ENCODE measurements at places on chromosomes 12 and 14.

DNA sequence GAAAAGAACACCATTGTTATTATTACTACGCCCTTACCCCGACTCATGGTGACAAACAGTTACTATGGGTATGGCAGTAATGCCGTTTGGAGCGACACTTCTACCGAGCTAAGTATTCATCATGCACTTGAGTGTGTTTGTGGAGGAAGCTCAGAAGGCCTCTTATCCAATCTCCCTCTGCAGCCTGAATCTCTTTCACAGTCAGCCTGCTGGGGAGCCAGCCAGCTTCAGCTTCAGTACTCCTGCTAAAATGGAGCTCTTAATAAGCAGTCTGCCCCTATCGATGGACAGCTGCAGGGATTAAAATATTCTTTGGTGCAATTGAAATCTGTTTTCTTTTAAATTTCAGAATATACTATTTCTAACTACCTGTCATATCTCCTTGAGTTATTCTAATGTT is 24.7 kb upstream of the ATP5MC2 start:
- no peak for DNase-seq

- no peak for DNase-seq
Observed at GRCh38 chr12:81949841-81950308, 190.7 kb upstream of the PPFIA2 start.

DNA sequence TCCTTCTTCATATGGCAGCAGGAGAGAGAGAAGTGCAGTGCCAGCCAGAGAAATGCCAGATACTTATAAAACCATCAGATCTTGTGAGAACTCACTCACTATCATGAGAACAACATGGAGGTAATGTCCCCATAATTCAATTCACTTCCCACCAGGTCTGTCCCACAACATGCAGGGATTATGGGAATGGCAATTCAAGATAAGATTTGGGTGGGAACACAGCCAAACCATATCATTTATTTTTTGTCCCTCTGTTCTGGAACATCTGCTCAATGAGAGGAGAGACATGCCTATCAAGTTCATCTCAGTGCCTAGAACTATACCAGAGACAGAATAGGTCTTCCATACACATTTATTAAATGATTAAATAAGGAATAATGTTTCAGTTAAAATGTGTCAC is 543.5 kb downstream of the NRXN3 start:
- DNase-seq = no peak

DNA sequence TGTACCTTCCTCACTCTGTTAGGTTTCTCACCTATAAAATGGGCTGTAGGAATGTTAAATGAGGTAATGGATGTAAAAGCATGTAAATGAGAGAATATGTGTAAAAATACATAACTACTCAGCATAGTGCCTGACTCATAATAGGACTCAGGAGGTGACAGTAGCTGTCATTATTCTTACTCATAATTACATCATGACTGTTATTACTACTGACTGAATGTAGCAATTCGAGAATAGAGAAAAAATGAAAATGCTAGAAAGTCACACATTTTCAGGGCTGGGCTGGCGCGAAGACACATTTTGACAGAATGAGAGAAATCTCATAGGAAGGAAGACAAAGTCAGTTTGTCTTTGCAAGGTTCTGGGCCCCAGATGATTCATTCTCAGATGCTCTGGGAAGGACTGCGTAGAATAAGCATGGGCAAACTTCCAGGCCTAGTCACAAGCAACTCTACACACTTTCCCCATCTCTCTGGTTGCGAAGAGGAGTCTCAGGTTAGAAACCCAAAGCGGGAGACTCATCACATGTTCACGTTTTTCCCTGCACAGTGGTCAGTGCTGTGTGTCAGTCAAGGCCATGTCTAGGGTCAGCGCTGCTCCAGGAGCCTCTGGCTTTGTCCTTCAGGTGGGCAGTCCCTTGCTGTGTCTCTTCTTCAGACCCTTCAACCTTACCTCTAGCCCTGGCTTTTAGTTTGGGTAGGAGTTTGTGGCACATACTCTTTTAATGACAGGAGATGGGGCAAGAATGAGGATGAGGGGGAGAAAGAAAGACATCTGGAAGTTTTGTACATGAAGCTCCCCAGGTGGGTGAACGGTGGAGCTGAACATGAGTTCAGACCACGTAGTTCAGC is 8.4 kb downstream of the GPRC5A start:
- DNase-seq = no peak

- no peak for DNase-seq
Observed at GRCh38 chr12:99983456-99984258, 1.1 kb downstream of the ANKS1B start.

DNA sequence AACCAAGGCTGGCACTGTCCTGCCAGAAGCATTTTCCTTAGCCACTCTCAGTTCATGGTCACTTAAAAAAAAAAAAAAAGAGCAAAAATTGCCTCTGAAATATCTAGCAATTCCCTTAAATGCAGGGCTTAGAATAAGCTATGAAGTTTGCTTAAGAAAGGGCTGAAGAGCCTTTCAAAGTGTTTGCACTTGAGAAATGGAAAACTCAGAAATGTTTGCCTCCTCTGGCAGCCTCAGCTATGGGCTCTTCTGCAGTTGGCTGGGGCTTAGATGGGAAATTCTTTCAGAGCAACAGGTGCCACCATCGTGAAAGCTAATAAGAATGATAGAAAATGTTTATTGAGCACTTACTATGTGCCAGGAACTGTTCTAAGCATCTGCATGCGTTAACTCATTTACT is 48.5 kb upstream of the TSPAN11 start:
- DNase-seq = no peak

DNA sequence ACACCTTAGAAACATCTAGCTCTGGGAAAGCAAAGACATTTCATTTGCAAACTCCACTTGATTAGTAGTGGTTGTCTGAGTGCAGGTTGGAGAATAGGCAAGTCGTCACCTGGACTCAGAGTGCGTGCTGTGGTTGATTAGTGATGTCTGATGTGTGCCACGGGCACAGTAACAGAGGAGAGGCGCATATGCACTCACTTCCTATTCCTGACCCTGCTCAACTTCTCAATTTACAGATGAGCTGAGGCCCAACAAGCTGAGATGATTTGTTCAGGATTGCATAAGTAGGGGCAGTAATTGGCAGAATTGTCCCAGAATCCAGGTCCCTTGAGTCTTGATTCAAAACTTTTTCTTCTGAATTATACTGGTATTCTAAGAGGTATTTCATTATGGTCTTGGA is 44.9 kb downstream of the ADCK1 start:
- DNase-seq = no peak

GRCh38 chr14:50957296-50957695 is 13.0 kb upstream of the PYGL start:
- no peak for DNase-seq

DNA sequence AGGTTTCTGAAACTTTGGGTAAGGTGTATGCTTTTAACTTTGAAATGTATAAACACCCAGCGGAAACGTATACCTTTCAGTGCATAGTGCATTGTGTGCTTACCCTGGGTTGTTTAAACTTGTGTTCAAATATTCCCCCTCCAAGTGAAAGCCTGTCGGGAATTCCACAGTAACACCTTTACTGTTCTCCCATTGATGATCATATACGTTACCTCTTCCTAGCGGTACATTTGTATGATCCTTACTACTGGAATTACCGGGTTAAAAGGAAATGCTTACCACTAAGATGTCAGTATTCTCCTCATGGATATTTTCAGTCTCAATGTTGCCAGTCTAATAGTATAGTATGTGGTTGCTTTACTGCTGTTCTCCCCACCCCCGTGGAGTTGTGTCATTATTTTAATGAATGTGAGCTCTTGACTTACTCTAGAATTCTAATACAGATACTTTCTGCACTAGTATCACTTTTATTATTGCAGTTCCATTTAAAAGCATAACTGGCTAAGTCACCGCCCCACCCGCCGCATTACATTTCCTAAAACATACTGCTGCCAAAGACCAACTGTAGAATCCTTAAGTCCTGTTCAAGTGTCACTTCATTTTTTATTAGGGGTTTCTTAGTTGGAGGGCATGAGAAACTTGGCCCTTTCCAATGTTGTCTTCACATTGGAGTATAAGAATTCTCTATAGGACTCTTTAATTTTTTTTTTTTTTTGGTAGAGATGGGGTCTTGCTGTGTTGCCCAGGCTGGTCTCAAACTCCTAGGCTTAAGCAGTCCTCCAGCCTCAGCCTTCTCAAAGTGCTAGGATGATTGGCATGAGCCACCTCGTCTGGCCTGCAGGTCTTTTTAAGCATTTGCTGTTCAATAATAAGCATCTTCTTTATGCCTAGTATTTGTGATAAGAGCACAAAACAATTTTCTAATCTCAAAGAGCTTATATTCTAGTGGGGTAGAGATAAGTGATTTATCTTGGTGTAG is 24.9 kb downstream of the NUDT4 start:
- no peak for DNase-seq

GRCh38 chr14:76348898-76349297 is 27.0 kb upstream of the ESRRB start:
- no peak for DNase-seq

DNA sequence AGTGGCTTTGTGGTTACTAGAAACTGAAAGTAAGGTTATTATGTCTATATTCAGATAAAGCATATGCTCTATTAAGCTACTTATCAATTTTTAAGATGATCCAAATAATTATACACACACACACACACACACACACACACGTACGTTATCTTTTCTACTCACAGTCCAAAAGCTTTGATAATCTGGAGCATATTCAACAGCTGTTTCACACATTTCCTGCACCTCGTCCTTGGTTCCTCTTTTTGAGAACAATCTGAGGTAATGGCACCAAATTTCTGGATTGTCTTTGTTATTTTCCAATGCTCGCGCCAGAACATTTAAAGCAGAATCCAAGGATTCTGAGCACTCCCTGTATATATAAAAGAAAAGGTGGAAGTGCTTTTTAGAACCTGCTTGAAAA is 37.5 kb downstream of the ZFC3H1 start:
- no peak for DNase-seq

DNA sequence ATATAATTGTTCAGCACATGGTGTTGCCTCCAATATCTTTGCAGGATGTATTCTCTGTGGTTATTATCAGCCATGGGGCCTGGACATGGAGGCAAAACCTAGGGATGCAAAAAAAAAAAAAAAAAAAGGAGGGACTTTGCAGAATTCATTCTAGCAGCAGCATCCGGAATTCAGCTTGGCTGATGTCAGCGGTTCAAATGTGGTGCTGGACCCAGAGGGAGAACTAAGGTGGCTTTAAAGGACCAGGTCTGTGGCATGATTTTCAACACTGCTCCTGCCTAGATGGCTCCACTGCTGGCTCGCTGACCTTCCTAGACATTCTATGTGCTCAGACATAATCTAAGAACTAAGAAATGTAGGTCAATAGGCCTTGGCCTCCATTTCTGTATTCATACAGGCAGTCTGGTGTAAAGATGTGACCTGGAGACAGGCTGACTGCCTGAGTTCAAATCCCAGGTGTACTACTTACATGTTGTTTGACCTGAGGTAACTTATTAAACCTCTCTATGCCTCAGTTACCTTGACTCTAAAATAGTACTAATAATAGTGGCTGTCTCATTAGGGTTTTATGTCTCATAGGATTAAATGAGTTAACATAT is 108.6 kb downstream of the PPM1A start:
- no peak for DNase-seq

- DNase-seq = no peak
Observed at GRCh38 chr14:87161502-87161901, 831.5 kb downstream of the GALC start.

- DNase-seq = no peak
Observed at GRCh38 chr12:48572326-48572725, 2.5 kb upstream of the LALBA start.

- DNase-seq = peak; percentile 94
Observed at GRCh38 chr14:93332853-93333630, at the start of gene BTBD7. BTBD7 (minus strand) TSS chr14:93333036; CDS start chr14:93296051, 36,985 bp downstream.

DNA sequence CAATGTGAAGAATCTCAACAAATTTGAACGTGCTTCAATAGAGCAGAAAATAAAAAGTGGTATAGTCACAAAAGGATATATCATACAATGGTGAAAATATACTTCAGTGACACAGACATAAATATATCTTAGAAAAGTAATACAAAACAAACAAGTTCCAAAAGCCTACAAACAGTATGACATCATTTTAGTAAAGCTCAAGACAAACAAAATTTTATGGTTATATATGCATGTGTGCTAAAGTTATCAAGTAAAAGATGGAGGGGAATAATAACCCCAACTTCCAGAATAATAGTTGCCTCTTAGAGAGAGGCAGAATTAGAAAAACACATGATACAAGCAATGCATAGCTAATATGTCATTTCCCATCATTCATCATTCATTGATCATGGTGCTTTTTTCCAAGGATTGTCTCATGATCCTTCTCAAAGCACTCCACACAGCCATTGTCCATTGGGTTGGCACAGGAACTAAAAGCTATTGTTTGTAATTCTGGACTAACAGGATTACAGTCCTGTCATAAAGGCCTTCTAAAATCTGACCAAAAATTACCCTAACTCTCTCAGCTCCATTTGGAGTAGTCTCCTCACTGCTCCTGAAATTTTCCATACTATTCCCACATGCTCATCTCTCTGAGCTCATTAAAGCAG is 59.5 kb downstream of the IFNG-AS1 start:
- no peak for DNase-seq

GRCh38 chr14:68686205-68686465 is 106.7 kb downstream of the ZFP36L1 start:
- DNase-seq = no peak

- DNase-seq = no peak
Observed at GRCh38 chr14:26845151-26845818, 247.5 kb upstream of the NOVA1 start.

- no peak for DNase-seq
Observed at GRCh38 chr12:29634057-29634456, 136.6 kb upstream of the OVCH1 start.

GRCh38 chr12:66059666-66060065 is 70.9 kb downstream of the LLPH start:
- DNase-seq = no peak

DNA sequence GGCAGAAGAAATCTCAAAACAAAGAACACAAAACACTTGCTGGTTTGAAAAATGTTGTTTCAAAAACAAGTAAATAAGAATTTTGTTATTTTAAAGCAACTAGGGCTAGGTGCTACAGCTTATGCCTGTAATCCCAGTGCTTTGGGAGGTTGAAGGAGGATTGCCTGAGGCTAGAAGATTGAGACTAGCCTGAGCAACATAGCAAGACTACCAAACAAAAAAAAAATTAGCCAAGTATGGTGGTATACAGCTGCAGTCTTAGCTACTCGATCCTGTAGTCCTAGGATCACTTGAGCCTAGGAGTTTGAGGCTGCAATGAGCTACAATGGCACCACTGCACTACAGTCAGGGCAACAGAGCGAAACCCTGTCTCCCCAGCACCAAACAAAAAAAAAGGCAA is 32.6 kb upstream of the MTERF2 start:
- no peak for DNase-seq

DNA sequence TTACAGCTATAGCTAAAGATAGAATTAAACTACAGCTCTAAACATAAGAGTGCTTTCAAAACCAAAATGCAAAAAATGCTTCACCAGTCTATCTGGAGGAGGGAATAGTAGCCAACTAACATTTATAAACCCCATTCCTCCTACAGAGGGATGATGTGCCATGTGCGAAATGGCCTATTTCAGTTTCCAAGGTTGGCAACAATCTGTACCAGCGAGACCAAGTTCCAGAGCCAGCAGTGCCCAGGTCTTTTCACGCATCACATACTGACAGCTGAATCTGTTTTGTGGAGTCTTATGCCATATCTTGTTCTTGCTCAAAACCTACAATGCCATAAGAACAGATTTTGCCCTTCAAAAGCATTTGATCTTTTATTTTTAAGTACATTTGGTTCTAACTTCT is 24.5 kb downstream of the NELL2 start:
- DNase-seq = no peak

- DNase-seq = no peak
Observed at GRCh38 chr14:43803076-43803689, 703.9 kb downstream of the FSCB start.

- DNase-seq = peak; percentile 15
Observed at GRCh38 chr12:57723630-57723962, 14.9 kb downstream of the AGAP2 start.

All from GM12891 (cell line).